Mammary epithelial cell (primary cell): ENCODE measurements at places on chromosomes 2 and 18. TPM values are rescaled to one million over a fixed set of nuclear protein-coding genes. Genes with fewer than 3 reads are reported as not detected.
A peak's percentile ranks its signal among the peaks of the same experiment; 100 is the strongest.

DNA sequence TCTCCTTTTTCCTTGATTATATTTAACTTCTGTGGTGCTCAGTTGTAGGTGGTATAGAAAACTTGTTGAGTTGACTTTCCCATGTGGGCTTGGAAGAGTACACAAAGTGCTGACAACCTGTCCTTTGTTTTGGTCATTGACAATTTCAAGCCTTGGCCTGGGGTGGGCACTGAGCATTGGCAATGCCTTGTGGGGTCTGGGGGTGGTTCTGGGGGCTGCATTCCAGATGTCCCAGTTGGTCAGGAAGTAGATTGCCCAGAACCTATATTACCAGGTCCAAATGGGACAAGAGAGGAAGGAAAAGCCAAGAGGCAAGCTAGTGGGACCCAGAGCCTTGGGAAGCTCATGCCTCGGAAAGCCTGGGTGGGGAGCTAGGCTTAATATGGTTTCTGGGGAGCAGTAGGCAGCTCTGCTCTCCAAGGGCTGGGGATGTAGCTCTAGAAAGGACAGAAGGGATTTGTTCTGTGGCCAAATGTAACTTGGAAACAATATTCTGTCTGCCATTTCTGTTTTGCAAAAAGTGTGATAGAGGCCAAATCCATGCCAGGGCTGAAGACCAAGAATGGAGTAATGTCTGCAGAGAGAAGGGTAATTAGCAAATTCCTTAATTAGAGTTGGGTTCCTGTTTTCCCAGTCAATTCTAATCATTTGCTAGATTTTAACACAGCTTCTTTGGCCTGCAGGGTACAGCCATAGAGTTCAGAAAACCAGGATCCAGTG is 87.4 kb downstream of the SLC4A3 start:
- DNase-seq: no peak

GRCh38 chr18:5476961-5477800 is 66.6 kb downstream of the EPB41L3 start:
- DNase-seq: no peak

GRCh38 chr2:122539920-122540319 is 784.5 kb downstream of the TSN start:
- DNase-seq: no peak

DNA sequence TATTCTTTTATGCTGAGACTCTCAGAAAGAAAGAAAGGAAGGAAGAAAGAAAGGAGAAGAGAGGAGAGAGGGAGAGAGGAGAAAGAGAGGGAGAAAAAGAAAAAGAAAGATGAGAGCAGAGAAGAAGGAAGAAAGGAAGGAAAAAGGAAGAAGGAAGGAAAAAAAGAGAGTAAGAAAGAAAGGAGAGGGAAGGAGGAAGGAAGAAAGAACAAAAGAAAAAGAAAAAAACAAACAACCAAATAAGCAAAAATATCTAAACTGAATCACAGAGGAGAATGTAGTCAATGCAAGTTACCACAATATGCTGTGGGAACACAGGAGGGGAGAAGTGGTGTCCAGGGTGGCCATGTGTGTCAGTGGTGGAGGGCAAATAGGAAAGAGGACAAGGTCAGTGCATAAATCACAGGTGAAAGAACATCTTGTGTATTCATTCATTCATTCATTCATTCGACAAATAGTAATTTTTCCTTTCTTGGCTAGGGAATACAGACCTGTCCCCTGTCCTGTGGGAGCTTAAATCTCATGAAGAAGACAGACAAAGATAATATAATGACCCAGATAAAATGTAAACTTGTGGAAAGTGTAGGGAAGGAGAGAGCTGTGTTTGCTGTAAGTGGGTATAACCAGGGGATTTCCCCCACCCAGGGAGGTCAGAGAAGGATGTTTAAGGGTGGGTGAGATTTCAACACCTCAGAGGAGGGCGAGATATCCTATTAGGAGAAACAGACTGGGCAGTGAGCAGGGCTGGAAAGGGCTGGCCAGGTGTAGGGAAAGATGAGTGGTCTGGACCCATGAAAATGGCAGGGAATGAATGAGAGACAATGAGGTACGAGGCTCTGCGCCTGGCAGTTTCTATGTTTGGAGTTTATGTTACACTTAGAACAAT is 50.7 kb downstream of the IL1R2 start:
- DNase-seq: no peak

- DNase-seq: no peak
Observed at GRCh38 chr18:77851802-77852201, 602.2 kb downstream of the GALR1 start.

GRCh38 chr2:241136191-241136590 is 13.1 kb downstream of the PASK start:
- no peak for DNase-seq

DNA sequence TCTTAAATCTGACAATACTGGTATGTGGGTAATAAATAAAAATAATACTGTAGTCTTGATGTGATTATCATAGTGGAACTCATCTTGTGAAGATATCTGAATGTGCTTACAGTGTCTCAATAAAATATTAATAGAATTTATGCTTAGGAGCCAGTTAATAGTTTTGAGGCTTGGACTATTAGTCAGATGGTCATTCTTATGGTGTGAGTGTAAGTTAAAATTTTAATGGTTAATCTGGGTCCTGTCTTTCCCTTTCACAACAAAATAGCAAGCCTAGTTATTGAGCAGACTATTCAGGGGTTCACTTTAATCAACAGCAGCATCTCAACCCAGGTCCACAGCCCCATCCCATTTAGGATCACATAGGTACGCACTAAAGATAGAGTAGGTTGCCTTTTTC is 138.9 kb downstream of the HAUS1 start:
- DNase-seq: no peak

- DNase-seq: no peak
Observed at GRCh38 chr2:205802065-205802464, 119.8 kb downstream of the NRP2 start.

- peak; percentile 20 for DNase-seq
Observed at GRCh38 chr2:164954954-164955701, at the start of gene SLC38A11. Gene SLC38A11, minus strand, starts transcription at chr2:164955525. Its CDS starts 278 bp downstream, at chr2:164955247.

- DNase-seq: peak; percentile 40
Observed at GRCh38 chr18:36757081-36757480, 71.7 kb downstream of the TPGS2 start.

DNA sequence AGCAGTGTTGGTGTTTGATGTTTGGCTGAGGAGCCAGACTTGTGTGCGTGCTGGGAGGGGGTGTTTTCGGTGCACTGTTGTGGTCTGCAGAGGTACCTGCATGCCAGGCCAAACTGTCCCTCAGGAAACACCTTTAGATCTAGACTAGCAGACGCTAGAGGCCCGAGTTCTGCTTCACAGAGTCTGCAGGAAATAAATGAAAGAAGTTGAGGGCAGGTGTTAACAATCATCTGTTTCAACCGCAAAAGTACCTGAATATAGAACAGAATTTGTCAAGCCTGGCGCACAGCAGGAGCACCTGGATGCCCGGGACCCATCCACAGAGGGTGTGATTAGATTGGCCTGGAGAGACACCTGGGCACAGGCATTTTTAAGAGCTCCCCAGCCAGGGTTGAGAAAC is 40.5 kb upstream of the REL start:
- DNase-seq: no peak

GRCh38 chr2:64422466-64422865 is 31.5 kb upstream of the LGALSL start:
- DNase-seq: no peak

- no peak for DNase-seq
Observed at GRCh38 chr18:3665204-3665603, 215.2 kb downstream of the TGIF1 start.

DNA sequence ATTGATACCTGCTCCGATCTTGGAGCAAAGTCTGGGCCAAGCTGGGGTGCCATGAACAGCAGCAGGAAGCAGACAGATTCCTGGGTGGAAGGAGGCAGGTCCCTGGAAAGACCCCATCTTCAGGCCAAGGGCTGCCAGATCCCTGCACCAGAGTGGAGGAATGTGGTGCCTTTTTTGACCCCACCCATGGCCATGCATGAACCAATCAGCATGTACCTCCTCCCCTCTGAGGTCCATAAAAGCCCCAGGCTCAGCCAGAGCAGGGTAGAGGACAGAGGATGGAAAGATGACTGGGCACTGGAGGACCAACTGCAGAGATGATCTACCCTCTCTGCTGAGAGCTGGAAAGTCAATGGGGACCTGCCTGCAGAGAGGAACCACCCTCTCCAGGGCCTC is 34.4 kb upstream of the ID2 start:
- no peak for DNase-seq

DNA sequence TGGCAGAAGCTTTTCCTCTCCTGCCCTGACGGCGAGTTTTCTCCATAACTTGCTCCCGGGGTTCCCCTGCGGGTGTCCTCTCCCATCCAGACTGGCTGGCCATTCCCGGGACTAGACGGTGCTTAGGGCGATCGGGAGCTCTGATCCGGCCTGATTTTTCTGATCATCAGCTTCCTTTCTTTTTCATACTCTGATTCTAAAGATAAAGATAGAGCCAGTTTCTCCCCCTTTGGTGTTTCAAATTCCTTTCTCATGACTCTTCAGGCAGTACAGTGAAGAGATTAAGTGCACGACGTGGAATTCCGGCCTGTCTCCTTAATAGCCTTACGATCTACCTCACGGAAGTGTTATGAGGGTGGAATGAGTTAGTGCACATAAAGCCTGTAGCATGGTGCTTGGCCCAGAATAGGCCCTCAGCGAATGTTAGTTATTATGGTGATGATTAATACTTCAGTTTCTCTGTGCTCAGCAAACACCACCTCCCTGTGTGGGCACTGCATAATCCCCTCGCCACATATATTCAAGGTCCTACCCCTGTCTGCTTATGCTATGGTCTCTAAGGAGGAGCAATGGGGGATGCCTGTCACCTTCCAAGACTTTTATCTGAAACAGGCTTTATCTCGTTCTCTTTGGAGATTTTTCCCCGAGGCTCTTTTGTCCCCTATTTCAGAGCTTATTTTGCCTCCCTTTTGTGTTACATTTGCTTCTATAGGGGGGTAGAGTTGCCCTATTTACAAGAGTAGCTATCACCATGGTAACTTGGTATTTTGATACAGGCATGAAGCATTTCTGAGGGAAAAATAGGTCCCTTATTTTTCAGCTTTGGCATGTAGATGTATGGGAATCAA is 254.8 kb downstream of the CDH2 start:
- DNase-seq: peak; percentile 60

DNA sequence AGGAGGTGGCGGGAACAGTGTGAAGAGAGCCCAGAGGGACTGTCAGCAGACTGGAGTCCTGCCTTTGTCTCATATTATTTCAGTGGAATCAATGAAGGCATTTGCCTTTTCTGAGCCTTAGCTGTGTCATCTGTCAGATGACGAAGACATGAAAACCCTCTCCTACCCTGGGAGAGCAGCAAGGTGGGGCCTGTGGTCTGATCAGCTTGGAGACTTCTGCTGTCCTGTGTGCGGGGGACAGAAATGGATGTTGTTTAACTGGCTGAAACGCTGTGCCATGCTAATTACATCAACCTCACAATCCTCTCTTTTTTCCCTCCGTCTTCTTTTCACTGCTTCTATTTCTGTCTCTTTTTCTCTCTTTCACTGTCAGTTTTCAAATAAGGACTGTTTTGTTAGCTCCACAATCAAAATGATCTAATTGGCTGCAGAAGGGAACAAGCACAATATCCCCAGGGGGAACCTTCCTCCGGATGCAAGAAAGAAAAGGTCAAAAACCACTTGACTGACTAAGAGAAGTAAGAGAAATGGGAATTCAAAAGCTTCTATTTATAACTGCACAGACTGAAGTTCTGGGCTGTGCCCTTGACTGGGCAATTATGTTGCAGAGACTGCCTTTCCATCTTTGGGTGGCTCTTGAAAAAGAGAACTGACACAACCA is 340.1 kb downstream of the CLIP4 start:
- DNase-seq: no peak

GRCh38 chr2:160034396-160034795 is 28.0 kb downstream of the PLA2R1 start:
- DNase-seq: no peak

GRCh38 chr18:3653851-3654441 is 204.0 kb downstream of the TGIF1 start:
- DNase-seq: no peak

GRCh38 chr2:61419570-61419969 is 51.3 kb downstream of the USP34 start:
- peak; percentile 12 for DNase-seq

- no peak for DNase-seq
Observed at GRCh38 chr2:230681171-230681545, 31.5 kb upstream of the CAB39 start.

- DNase-seq: no peak
Observed at GRCh38 chr18:2625217-2625616, 30.3 kb upstream of the SMCHD1 start.

DNA sequence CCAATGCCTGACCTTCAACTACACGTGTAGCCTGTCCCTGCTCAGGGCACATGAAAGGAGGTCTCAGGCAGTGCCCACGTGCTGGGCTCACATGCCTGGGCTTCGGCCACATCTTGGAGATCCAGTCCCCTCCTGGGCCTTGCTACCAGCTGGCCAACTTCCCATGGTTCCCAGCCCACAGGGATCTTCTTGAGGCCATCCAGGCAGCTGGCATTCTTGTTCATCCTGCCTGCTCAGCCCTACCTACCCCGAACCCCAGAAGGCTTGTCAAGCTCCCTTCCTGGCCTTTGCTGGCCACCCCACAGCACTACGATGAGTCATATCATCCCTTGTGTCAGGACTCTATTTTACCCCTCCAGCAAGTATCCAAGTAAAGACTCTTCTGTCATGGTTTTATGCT is 97.1 kb downstream of the ZBTB7C start:
- DNase-seq: peak; percentile 44

GRCh38 chr2:231614559-231615057 is 21.9 kb downstream of the TEX44 start:
- DNase-seq: no peak

GRCh38 chr2:101587251-101587650 is 110.3 kb upstream of the MAP4K4 start:
- no peak for DNase-seq

DIPK1C gene
- total RNA-seq: not detected

CAPG gene
- total RNA-seq: 186 and 196 TPM in 2 replicates

PLEKHH2 gene
- total RNA-seq: 2.7 and 2.8 TPM in 2 replicates

SERPINE2 gene
- total RNA-seq: 502 and 535 TPM in 2 replicates

LAMA1 gene
- total RNA-seq: 104 TPM

TBC1D8 gene
- total RNA-seq: 19.2 and 21.2 TPM in 2 replicates

EVX2 gene
- total RNA-seq: not detected

TUBA4B gene
- not detected for total RNA-seq

DYSF gene
- 46.5 TPM for total RNA-seq

RAD51AP2 gene
- total RNA-seq: 0.24 and 0.35 TPM in 2 replicates

DSG4 gene
- under 0.01 TPM for total RNA-seq

SRD5A2 gene
- total RNA-seq: 0.08 TPM in 1 of 2 replicates, not detected in the other

NETO1 gene
- total RNA-seq: 1.4 and 1.7 TPM in 2 replicates

ERICH2 gene
- 1.7 TPM for total RNA-seq
